Naive thymus-derived CD4-positive, alpha-beta T cell (primary cell): ENCODE measurements at places on chromosomes 13 and 19.

GRCh38 chr13:44629465-44630183 lies 53.5 kb upstream of the TSC22D1 start:
- no peak for DNase-seq

DNA sequence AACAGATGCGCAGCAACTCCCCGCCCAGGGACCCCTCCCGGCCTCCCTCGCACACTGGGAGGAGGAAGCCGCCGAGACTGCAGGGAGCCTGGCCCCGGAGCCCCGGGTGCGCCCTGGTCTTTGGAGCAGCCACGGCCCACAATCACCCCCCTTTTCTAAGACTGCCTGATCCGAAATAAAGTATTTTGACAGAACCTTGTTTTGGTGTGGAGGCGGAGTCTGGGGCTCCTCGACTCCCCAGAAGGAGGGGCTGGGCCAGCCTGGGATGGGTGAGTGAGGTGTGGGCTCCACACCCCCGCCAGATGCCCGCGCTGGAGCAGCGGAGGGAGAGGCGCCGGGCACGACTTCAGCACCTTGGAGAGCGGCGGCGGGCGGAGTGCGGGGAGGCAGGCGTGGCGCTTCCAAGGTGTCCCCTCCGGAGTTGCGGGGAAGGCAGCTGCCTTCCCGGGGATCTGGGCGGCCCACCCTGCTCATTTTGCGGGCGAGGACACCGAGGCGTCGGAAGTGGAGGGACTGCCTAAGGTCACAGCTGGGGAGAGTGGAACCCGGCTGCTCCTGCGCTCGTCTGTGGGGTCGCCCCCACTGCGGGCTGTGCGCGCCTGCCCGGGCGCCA lies 9.4 kb downstream of the SIRT6 start:
- peak; percentile 66 for DNase-seq

DNA sequence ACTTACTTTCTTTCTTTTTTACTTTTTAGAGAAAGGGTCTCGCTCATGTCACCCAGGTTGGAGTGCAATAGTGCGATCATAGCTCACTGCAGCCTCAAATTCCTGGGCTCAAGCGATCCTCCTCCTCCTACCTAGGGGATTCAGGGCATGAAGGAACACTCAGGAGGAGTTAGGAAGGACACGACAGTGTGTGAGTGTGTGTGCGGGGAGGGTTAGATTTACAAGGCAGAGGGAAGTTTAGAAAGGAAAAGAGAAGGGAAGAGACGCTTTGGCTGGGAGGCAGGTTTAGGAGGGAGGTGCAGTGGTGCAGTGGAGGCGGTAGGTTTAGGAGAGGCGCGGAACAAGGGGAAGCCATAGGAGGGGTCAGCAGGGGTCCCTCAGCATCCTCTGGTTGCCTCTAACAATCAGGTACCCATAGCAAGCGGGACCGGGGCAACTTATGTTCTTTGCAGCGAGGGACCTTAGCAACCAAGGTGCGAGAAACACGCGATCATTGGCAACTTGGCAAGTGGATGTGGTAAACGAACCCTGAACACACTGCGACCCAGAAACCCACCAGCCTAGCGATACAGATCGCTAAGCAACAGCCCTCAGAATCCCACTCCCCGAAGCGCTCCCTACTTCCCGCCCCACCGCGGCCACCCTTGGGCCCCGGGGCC lies 501 bp downstream of the SIRT2 start:
- no peak for DNase-seq

- DNase-seq = no peak
Measured at GRCh38 chr13:72164811-72165210, 297.8 kb upstream of the DACH1 start.

DNA sequence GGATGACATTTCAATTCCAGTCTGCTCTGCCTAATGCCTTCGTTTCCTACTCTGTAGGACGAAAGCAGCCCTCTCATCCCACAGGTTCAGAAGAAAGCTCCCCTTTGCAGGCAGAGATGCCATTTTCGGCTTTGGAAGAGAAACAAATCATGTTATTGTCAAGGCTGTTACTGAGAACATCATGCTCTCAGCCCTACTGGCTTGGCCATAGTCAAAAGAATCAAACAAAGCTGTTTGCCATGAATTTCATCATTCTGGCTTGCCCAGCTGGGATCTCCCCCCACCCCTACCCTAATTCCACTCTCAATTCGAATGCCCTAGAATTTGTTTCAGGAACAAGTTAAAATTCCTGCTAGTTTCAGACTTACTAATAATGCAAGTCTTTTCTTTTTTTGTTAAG lies 162.3 kb upstream of the SERP2 start:
- DNase-seq = no peak

GRCh38 chr19:48613024-48613851 lies 1.6 kb downstream of the FAM83E start:
- DNase-seq = no peak

GRCh38 chr13:100523981-100524386 lies 64.6 kb downstream of the GGACT start:
- no peak for DNase-seq

DNA sequence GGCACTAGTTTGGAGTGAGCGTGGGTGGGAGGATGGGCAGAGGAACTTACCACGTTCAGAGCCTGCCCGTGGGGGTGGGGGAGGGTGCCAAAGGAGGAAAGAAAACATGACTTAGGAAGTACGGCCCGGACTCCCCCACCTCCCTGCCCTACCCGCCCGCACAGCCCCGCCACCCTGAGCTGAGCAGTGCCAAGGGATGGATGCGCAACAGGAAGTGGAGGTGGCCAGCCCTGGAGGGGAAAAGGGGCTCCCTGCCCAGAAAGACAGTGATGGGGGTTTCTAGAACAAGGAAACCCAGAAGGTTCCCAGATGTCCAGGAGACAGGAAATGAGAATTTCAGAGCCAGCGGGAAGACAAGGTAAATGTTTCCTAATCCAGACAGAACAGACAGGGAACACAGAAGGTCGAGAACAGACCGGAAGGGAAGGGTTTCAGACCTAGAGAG lies 6.3 kb downstream of the TEAD2 start:
- DNase-seq = no peak

GRCh38 chr13:36907821-36908220 lies 12.2 kb downstream of the SMAD9 start:
- no peak for DNase-seq

- no peak for DNase-seq
Measured at GRCh38 chr19:16922949-16923348, 34.1 kb downstream of the F2RL3 start.

DNA sequence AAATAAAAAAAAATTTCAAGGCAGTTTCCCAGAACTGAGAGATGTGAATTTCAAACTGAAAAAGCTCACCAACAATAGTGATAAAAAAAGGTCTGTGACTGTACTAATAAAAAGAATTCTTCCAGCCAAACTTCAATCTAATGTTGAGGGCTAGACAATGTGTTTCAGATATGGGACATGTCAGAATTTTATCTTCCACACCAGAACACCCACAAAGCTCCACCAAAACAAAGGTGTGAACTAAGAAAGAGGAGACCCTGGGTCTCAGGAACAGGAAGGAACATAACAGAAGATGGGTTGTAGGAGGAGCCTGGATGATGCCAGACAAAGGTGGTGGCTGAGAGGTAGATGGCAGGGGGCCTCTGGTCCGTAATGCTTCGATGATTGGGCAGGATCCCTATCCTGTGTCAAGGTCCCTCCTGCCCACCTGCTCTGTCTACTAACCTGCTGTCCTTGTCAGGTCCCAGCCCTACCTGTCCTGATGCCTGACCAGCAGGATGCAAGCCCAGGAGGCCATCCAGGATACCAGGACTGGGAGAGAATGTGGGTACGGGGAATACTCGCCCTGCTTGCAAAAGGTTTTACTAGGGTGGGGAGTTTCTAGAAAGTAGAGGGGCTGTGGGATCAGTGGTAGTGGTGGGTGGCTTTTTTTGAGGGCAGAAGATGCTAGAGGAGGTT lies 4.5 kb downstream of the MZF1 start:
- no peak for DNase-seq

- no peak for DNase-seq
Measured at GRCh38 chr19:10688545-10689280, 12.5 kb upstream of the QTRT1 start.

GRCh38 chr19:5837761-5838352 lies 1.6 kb downstream of the FUT6 start:
- no peak for DNase-seq

DNA sequence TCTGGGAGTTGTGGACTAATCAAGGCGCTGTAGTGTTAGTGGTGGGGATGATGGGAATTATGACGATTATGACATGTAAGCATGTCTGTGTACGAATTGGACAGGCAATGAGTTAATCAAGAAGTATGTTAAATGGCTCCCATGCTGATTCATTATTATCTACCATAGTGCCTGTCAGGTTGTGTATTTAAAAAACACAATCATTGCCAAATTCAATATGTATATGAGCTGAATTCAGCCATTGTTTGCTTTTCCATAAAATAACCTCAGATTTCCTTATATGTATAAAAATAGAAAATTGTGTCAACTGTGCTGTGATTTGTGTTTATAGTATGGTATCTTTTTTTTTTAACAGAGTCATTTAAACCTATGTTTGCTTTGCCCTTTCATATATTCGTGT lies 37.1 kb downstream of the PCCA start:
- no peak for DNase-seq

GRCh38 chr13:33146843-33147611 lies 130.8 kb downstream of the KL start:
- no peak for DNase-seq

DNA sequence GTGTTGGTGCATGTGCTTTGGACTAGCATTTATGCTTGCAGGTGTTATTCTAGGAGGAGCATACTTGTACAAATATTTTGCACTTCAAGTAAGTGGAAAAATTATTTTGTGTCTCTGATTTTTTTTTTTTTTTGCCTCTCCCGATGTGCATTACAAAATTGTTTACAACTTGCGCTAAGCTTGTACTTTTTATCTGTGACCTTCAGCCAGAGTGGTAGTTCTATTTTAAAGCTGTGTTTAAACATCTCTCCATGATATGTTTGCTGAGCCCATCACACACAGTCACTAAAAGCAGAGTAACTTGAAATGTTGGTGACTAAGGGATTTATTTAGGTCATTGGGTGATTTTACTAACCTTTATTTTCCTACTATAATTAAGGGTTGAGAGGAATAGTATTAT lies 20.8 kb downstream of the ITM2B start:
- DNase-seq = no peak

GRCh38 chr19:16034180-16034579 lies 42.1 kb upstream of the TPM4 start:
- no peak for DNase-seq

DNA sequence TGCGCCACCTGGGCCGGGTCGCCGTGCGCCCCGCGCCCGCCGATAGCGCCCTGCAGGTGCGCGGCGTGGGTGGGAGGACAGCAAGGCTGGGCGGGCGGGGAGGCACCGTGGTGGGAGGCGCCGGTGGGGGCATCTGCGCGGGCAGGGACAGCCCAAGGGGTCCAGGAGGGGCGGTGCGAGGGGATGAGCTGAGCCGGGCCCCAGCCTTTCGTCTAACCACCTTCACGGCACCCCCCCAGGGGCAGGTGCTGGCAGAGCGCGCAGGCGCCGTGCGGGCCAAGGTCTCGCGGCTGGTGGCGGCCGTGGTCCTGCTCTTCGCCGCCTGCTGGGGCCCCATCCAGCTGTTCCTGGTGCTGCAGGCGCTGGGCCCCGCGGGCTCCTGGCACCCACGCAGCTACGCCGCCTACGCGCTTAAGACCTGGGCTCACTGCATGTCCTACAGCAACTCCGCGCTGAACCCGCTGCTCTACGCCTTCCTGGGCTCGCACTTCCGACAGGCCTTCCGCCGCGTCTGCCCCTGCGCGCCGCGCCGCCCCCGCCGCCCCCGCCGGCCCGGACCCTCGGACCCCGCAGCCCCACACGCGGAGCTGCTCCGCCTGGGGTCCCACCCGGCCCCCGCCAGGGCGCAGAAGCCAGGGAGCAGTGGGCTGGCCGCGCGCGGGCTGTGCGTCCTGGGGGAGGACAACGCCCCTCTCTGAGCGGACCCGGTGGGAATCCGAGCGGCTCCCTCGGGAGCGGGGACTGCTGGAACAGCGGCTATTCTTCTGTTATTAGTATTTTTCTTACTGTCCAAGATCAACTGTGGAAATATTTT lies 3.1 kb downstream of the KISS1R start:
- DNase-seq = peak; percentile 72

DNA sequence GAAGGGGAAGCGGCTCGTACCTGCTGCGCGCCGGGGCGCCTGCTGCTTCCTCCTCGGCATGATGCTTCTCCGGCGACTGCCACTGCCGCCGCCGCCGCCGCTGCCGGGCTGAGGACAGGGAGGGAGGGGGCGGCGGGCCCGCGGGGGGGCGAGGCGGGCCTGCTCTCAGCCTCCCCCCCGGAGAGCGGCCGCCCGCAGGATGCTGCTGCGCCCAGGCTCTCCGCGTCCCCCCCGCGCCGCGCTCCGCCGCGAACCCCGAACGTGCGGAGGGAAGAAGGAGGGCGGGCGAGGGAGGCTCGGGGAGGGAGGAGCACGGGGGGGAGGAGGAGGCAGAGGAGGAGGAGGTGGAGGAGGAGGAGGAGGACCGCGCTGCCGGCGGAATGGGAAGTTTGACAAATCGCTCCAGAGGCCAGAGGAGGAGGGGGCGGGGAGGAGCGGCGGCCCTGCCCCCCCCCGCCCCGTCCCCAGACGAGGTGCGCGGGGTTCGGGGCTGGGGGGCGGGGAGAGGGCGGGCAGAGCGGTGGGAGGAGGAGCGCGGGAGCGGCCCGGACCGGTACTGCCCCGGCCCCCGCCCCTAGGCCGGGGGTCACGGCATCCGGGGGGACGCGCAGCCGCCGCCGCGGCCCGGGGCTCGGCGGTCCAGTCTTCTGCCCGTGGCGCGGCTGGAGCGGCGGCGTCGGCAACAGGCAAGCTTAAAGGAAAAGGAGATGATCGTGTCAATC lies at the start of gene TSHZ3:
Gene TSHZ3 (minus strand): TSS at position 277 of the 722 bp plus-strand sequence. CDS start 217 bp downstream, at position 60.
- DNase-seq = peak; percentile 44

- DNase-seq = peak; percentile 29
Measured at GRCh38 chr13:110412132-110412914, 105.2 kb downstream of the COL4A2 start.

GRCh38 chr13:84934911-84935310 lies 864.3 kb downstream of the SLITRK6 start:
- DNase-seq = no peak

GRCh38 chr13:110628477-110628793 lies 13.1 kb downstream of the NAXD start:
- no peak for DNase-seq

GRCh38 chr19:6125571-6125989 lies 9.9 kb upstream of the ACSBG2 start:
- DNase-seq = peak; percentile 76

GRCh38 chr19:32224371-32225244 lies 120.8 kb upstream of the ZNF507 start:
- peak; percentile 19 for DNase-seq

DNA sequence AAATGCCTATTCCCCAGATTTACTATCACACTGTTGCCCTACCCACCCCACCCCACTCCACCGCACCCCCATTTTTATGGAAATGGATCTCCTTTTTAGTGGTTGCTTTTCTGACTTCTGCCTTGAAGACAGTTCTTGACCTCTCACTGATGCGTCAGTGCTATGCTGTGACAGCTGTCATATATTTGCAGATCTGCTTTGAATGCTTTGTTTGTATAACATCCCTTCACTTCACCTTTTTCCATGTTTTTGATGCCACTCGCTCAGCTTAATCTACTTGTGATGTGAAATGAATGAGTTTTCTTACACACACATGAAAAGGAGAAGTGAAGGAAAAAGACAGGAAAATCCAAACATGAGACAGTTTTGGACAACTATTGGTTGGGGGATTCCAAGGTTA lies 731.0 kb downstream of the SLITRK6 start:
- DNase-seq = no peak

- DNase-seq = no peak
Measured at GRCh38 chr13:43251961-43252360, 228.6 kb downstream of the DNAJC15 start.

- no peak for DNase-seq
Measured at GRCh38 chr13:36706755-36707154, 32.9 kb downstream of the SERTM1 start.
